ENCODE measurements at places on chromosomes 13 and 19. TPM values are rescaled to one million over a fixed set of nuclear protein-coding genes. Genes with fewer than 3 reads are reported as not detected.
A peak's percentile ranks its signal among the peaks of the same experiment; 100 is the strongest.

Gene SHANK1
- 0.58 TPM for polyA plus RNA-seq

DNA sequence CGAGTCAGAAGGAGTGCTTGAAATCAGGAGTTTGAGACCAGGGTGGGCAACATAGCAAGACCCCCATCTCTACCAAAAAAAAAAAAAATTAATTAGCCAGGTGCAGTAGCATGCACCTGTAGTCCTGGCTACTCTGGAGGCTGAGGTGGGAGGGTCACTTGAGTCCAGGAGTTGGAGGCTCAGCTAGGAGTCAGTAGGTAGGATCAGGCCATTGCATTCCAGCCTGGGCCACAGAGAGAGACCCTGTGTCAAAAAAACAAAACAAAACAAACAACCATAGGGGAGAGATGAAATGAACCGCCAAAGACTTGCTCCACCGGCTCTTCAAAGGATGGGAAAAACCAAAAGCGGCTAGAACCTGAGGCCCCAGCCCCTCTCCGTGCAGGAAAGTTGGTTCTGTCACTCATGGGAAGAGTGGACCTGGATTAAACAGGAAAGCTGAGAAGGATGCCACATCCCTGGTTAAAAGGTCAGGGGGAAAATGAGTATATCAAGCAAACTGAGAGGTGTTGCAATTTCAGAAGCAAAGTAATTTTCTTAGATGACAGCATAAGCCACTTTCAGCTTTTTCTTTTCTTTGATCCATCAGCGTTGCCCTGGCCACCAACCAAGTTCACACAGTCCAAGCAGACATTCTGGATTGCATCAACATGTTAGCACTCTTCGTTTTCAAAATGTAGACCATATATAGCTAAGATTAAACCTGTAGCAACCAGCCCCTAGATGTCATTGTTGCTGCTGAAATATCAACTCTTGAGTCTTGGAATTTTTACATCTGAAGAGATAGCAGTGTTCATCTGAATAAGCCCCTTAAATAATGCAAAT, 8.9 kb upstream of the ZNF507 start:
- H3K4me3 ChIP-seq = peak overlapping the region; percentile 71
- peak; percentile 67 for DNase-seq
- no peaks in the 10 kb centered on the region for H3K36me3 ChIP-seq
- peaks cover 17% of the 10 kb centered on the region for H3K27me3 ChIP-seq
- 0 out of 2 replicates have a peak overlapping the region, but pooled peaks have one; percentile 1 for H3K27ac ChIP-seq
- 0 out of 2 replicates have a peak, but pooled peaks cover 4% of the 10 kb centered on the region for H3K4me1 ChIP-seq

- H3K27ac ChIP-seq = no peak overlapping the region
- no peaks in the 10 kb centered on the region for H3K27me3 ChIP-seq
- DNase-seq = no peak
Observed at GRCh38 chr13:99758460-99759162, 213.0 kb downstream of the ZIC5 start.

GRCh38 chr19:2461751-2462634, 5.2 kb upstream of the LMNB2 start:
- no peaks in the 10 kb centered on the region for H3K27me3 ChIP-seq
- 0 out of 2 replicates have a peak, but pooled peaks cover 6% of the 10 kb centered on the region for H3K4me1 ChIP-seq
- peak; percentile 72 for DNase-seq
- H3K27ac ChIP-seq = peak overlapping the region; percentile 54

Gene ZNF548
- polyA plus RNA-seq = 6.8 TPM

Gene UBE2L5
- polyA plus RNA-seq = not detected

GRCh38 chr19:19423322-19423721, 17.8 kb downstream of the GATAD2A start:
- no peaks in the 10 kb centered on the region for H3K27me3 ChIP-seq
- DNase-seq = no peak
- no peak overlapping the region for H3K4me3 ChIP-seq
- H3K27ac ChIP-seq = no peak overlapping the region

- DNase-seq = no peak
- H3K27ac ChIP-seq = peak within 1 kb of the TSS; percentile 76
- H3K4me1 ChIP-seq = peaks cover 5% of the 10 kb centered on the region
- H3K27me3 ChIP-seq = no peaks in the 10 kb centered on the region
- H3K36me3 ChIP-seq = no peaks in the 10 kb centered on the region
Observed at GRCh38 chr13:43879755-43880181, at the start of gene LACC1. LACC1 (plus strand) TSS chr13:43879904; CDS start chr13:43880986, 1,082 bp downstream.

DNA sequence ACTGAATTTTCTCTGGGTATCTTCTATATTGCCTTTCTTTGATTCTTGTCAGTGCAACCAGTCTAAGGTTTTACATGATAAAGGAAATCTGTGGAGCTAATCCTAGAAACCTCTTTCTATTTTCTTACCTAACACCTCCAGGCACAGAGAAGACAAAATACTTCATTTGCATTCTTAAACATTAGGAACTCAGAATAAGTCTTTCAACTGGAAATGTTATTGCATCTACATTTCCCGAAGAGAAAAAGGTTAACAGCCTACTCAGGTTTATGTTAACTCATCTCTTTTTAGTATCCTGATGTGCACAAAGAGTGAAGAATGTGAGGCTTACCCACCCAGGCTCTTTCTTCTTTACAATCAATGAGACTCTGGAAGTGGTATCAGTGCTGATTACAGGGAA, 106.7 kb downstream of the PCCA start:
- DNase-seq = no peak
- H3K27me3 ChIP-seq = no peaks in the 10 kb centered on the region
- H3K4me1 ChIP-seq = no peaks in the 10 kb centered on the region
- no peaks in the 10 kb centered on the region for H3K36me3 ChIP-seq

DNA sequence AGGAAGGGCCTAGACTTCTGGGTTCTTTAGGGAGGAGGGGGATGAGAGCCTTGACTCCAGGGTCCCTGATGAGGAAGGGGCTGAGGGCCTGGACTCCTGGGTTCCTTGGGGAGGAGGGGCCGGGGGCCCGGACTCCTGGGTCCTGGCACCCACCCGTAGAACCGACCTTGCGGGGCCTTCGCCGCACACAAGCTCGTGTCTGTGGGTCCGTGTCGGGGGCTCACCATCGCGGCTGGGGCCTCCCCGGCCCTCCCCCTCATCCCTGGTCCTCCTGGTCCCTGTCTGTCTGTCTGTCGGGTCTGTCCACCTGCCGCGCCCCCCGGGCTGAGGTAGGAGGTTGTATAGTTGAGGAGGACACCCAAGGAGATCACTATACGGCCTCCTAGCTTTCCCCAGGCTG, 662 bp upstream of the SPACA6 start:
- H3K4me3 ChIP-seq = peak overlapping the region; percentile 87
- peaks cover 16% of the 10 kb centered on the region for H3K4me1 ChIP-seq
- H3K36me3 ChIP-seq = peaks cover under 1% of the 10 kb centered on the region
- no peak overlapping the region for H3K27ac ChIP-seq
- no peak for DNase-seq

GRCh38 chr19:53897459-53897858, 11.6 kb upstream of the CACNG7 start:
- H3K27me3 ChIP-seq = peaks cover 29% of the 10 kb centered on the region
- no peak overlapping the region for H3K27ac ChIP-seq
- DNase-seq = no peak
- H3K4me3 ChIP-seq = no peak overlapping the region
- H3K36me3 ChIP-seq = no peaks in the 10 kb centered on the region

DNA sequence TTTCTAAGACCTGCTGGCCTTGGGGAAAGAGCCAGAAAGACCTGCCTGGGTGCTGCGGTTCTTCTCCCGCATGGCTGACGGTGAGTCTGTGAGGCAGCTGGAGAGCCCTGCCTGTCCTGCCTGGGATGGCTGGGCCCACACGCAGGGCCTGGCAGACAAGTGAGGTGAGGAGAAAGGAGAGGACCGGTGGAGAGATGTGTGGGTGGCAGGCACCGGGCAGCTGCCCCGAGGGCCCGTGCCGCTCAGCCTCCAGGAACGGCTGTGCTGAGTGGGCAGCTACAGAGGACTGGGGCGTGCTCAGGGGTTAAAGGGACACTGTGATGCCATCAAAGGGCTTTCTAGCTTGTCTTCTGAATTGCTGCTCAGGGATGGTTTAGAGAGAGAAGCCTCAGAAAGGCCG, 53.8 kb downstream of the MLLT1 start:
- no peaks in the 10 kb centered on the region for H3K27me3 ChIP-seq
- H3K4me1 ChIP-seq = peaks cover 2% of the 10 kb centered on the region
- no peak overlapping the region for H3K4me3 ChIP-seq
- peaks cover 6% of the 10 kb centered on the region for H3K36me3 ChIP-seq

Gene SIX5
- 8.2 TPM for polyA plus RNA-seq

GRCh38 chr13:24032674-24033073, 127.8 kb upstream of the SPATA13 start:
- H3K4me3 ChIP-seq = peak overlapping the region; percentile 49
- DNase-seq = peak; percentile 78
- H3K27ac ChIP-seq = peak overlapping the region; percentile 91
- H3K4me1 ChIP-seq = peaks cover 43% of the 10 kb centered on the region

DNA sequence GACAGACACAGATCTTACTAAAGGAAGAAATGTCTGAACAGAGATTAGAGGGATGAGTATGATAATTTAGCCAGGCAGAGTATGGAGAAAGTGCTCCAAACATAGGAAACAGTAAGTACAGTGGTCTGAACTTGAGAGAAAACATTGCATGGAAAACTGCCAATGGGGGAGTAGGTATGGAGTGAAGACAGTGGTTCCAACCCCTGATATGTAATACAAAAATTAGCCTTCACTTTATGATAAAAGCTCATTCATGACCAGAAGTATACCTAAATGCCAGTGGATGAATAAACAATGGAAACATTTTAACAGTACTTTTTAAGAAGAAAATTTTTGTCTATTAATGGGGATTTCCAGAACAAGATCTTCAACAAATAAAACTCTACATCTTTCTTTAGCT, 334.0 kb downstream of the DIAPH3 start:
- H3K4me3 ChIP-seq = no peak overlapping the region
- peaks cover 3% of the 10 kb centered on the region for H3K4me1 ChIP-seq
- no peaks in the 10 kb centered on the region for H3K27me3 ChIP-seq

DNA sequence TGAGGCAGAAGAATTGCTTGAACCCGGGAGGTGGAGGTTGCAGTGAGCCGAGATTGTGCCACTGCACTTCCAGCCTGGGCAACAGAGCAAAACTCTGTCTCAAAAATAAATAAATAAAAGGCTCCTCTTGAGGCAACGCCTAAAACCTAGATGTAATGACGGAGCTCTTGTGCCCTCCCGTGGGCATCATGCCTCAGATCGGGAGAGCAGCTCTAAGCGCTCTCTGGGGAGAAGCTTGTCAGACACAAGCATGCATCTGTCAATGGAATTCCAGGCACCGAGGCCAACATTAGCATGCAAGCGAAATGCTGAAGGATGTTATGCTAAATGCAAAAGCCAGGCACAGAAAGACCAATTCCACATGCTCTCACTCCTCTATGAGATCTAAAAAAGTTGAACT, 45.6 kb upstream of the MRI1 start:
- no peaks in the 10 kb centered on the region for H3K36me3 ChIP-seq
- H3K4me3 ChIP-seq = no peak overlapping the region
- H3K4me1 ChIP-seq = peaks cover 6% of the 10 kb centered on the region
- H3K27me3 ChIP-seq = no peaks in the 10 kb centered on the region

Gene LRFN3
- polyA plus RNA-seq = 7.5 TPM

DNA sequence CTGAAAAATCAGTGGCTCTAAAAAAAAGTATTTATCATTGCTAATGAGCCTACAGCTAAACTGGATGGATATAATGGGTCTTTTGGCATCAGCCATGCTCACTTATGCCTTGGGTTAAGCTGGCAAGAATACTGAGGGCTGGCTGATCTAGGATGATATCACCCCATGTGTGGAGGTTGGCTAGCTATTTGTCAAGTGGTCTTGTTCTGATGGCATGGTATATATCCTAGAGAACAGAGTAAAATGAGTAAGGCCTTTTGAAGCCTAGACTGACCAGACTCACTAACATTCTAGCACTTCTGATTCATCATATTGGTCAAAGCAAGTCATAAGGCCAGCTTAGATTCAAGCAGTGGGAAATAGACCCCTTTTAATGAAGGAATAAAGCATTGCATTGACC, 383.0 kb downstream of the SLITRK1 start:
- H3K4me3 ChIP-seq = no peak overlapping the region
- H3K4me1 ChIP-seq = peaks cover 24% of the 10 kb centered on the region
- no peaks in the 10 kb centered on the region for H3K36me3 ChIP-seq
- no peak overlapping the region for H3K27ac ChIP-seq
- H3K27me3 ChIP-seq = no peaks in the 10 kb centered on the region
- peak; percentile 21 for DNase-seq

DNA sequence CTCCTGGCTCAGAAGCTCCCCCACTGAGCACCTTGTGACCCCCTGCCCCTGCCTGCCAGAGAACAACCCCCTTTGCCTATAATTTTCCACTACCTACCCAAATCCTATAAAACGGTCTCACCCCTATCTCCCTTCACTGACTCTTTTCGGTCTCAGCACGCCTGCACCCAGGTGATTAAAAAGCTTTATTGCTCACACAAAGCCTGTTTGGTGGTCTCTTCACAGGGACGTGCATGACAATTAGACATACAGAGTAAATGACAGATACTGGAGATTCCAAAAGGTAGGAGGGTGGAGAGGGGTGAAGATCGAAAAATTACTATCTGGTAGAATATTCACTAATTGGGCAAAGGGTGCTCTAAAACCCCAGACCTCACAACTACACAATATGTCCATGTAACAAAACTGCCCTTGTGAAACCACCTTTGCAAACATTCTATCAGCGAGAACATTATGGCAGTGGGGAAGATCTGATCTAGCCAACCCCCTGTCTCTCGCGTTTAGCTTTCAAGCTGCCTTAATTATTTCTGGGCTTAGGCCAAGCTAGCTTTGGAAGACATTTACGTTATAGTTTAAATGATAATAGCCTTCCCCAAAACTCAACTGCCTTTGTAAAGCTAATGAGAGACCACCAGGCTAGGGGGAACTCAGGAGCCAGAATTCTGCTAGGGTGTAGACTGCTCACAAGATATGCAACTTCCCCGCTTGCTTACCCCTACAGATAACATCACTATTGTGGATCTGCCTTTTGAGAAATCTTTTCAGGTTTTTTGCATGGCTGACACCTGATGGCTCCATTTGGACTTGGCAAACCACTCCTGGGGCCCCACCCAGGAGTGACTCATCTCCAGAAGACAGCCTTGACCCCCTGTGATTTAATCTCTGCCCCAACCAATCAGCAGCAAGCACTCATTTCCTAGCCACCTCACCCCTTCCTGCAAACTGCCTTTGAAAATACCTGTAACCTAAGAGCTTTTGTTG, 1534.0 kb upstream of the SPRY2 start:
- no peaks in the 10 kb centered on the region for H3K36me3 ChIP-seq
- no peak for DNase-seq
- no peak overlapping the region for H3K27ac ChIP-seq
- H3K4me3 ChIP-seq = no peak overlapping the region

GRCh38 chr19:48556163-48556562, 4.2 kb downstream of the SULT2B1 start:
- no peaks in the 10 kb centered on the region for H3K36me3 ChIP-seq
- H3K4me3 ChIP-seq = no peak overlapping the region
- DNase-seq = peak; percentile 88
- peaks cover 14% of the 10 kb centered on the region for H3K4me1 ChIP-seq
